ENCODE measurements at places on chromosomes 12 and 14.
A peak's percentile ranks its signal among the peaks of the same experiment; 100 is the strongest.

DNA sequence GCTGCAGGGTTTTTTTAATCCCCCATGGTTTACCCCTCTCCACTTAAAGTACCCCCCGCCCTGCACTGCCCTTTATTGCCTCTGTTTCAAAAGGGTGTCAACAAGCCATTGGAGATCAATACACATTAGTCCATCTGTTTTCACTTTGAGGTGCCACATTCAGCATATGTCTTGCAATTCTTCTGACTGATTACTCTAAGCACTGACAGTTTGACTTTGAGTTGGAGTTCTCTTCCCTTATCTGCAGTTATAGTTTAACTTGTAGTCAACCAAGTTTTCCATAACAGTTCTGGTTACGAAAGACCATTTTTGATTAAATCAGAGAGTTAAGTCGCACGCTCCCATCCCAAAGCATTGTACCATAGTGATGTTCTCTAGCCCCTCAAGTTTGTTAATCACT is 260.8 kb upstream of the TBX3 start:
- no peak for DNase-seq

DNA sequence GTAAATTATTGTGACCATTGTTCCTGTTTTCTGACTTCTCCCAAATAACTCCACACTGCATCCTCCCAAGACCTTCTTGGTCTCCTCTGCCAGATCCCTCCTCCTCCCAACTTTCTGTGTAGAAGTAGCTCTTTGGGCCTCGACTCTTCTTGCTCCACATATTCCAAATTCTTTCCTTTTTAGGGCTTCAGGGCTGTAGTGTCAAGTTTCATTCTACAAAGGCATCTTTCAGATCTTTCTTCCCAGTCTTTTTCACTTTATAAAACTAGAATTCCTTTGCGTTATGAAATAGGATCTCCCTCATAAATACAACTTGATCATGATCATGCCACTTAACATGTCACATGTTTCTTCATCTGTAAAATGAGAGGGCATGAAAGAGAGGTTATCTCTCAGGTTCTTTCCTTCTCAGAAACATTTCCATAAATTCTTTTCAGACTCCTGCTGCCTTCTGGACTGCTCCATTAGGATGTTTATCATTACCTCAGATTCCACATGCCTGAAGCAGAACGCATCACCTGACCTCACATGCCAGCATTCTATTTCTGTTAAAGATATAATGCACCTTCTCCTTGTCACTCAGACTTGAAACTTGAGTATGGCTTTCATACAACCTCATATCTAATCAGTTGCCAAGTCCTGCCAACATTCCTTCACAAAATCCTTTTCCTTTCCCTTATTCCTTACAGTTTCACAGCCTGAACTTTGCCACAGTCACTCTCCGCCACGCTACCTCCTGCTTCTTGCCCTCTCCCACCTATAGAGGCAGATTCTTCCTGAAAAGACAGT is 8.5 kb downstream of the SLC38A1 start:
- DNase-seq, result no peak

DNA sequence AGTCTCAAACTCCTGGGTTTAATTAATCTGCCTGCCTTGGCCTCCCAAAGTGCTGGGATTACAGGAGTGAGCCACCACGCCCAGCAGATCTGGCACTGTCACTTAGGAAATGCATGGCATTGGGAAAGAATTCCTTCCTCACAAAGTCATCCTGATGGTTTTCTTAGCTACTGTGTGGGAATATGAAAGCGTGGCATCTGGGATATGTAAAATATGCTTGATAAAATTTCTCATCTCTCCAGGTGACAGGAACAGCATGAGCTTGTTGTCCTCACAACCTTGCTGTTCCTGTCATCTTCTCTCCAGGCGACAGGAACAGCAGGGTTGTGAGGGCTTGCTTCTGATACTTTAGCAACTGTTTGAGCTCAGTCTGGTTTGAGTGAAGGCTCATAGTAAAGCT is 16.1 kb upstream of the AICDA start:
- DNase-seq, result no peak

- no peak for DNase-seq
These were observed 31.2 kb downstream of the CCDC59 start for GRCh38 chr12:82326905-82327503.

GRCh38 chr14:94682736-94683135 is 70.5 kb downstream of the SERPINA3 start:
- DNase-seq, result no peak

- DNase-seq, result peak; percentile 48
These were observed 10.2 kb downstream of the PPFIBP1 start for GRCh38 chr12:27534060-27534764.

DNA sequence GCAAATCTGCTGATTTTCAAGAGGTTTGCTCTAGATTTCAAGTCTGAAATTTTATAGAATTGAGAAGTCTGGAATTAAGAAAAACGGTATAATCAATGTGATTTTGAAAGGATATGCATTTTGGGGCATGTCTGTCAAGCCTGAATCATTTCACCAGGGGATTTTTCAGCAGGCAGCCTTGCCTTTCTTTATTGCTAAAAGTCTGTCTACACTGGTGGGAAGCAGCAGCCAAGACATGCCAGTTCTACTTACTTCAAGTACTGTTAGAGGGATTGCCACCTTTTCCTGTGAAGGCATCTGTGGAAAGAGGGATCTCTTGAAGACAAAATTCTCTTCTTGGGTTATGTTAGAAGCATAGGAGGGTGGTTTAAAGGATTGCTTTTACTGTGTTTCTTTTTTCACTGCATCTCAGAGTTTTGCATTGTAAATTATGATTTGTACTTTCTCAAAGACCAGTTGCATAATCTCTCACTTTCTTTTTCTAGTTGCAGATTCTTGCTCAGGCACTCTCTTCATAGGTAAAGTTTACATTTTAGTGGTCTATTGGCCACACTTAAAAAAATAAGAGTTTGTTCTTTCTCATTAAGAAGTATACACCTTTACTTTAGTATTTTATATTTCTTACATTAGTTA is 837.0 kb downstream of the GALC start:
- no peak for DNase-seq

DNA sequence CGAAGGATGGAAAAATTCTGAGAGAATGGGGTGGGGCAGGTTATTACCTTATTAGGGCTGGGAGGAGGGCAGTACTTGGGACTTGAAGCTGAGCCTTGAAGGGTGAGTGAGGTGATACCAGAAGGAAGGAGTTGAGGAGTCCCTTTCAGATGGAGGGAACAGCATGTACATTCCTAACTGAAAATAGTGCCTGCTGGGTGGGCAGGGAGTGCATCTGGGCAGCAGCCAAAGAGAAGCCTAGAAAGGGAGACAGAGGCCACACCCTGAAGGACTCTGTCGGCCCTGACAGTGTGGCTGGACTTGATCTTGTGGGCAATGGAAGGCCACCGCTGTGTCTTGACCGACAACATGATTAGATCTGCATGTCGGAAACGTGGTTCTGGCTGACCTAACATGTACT is 147.6 kb downstream of the NDUFA12 start:
- DNase-seq, result no peak

GRCh38 chr12:25692115-25693035 is 139.3 kb upstream of the LMNTD1 start:
- no peak for DNase-seq

GRCh38 chr14:105375635-105376057 is 22.7 kb upstream of the TEX22 start:
- no peak for DNase-seq

DNA sequence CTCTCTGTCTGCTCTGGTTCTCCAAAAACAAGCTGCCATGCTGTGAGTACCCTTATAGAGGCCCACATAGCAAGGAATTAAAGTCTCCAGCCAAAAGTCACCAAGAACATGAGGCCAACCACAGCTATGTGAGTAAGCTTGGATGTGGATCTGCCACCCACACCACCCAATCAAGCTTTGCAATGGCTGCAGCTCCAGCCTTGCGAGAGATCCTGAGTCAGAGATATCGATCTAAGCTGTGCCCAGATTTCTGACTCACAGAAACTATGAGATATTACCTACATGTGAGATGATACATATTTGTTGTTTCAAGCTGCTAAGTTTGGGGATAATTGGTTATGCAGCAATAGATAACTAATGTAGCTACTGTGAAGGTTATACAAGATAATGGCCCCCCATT is 15.5 kb upstream of the TMEM233 start:
- DNase-seq, result no peak

DNA sequence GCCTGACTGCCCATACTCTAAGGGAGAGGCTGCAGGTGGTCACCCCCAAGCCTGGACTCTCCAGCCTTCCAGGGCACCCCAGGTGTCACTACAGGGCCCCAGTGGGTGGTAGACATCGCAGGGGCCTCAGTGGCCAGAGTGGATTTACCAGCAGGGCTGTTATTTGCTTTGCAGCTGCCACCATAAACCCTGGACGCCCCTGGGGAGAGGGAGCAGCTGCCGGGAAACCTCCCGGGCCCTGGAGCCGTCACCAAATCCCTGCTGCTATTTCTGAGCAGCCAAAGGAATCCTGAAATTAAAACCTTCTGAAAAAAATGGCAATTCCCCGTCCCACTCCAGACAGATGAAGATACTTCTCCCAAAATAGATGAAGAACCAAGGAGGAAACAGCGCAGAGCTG is 13.9 kb downstream of the TMEM119 start:
- DNase-seq, result no peak

DNA sequence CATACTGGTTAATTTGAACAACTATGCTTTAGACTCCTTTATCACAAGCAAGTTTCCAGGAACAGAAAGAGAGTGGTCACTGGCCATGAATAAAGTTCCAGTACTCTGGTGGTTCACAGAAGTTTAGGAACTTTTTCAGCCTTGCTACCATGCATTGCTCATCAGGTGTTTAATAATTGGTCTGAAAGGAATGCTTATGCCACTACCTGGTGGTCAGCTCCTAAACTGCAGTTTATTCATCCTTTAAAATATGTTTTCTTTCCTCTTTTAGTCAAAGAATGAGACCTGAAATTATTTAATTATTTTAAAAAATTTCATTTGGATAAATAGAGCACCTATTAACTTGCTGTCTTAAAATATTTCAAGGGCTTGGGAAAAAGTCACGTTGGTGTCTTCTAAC is 260.1 kb upstream of the OR4E1 start:
- no peak for DNase-seq

DNA sequence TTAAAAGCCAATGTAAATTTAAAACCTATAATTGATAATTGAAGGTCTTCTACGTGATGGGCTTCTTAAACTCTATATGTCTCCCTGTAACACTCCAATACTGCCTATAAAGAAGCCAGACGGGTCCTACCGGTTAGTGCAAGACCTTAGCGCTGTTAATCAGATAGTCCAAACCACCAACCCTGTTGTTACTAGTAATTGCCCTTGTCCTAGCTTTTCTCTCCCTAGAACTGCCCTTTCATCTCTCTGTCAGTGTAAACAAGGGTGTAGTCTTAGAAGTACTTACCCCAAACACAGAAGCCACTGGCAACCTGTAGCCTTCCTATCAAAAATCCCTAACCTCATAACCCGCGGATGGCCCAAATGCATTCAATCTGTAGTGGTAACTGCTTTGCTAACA is 243.0 kb upstream of the DIO3 start:
- DNase-seq, result no peak

- DNase-seq, result no peak
These were observed 335.5 kb downstream of the NUAK1 start for GRCh38 chr12:105803292-105803691.

DNA sequence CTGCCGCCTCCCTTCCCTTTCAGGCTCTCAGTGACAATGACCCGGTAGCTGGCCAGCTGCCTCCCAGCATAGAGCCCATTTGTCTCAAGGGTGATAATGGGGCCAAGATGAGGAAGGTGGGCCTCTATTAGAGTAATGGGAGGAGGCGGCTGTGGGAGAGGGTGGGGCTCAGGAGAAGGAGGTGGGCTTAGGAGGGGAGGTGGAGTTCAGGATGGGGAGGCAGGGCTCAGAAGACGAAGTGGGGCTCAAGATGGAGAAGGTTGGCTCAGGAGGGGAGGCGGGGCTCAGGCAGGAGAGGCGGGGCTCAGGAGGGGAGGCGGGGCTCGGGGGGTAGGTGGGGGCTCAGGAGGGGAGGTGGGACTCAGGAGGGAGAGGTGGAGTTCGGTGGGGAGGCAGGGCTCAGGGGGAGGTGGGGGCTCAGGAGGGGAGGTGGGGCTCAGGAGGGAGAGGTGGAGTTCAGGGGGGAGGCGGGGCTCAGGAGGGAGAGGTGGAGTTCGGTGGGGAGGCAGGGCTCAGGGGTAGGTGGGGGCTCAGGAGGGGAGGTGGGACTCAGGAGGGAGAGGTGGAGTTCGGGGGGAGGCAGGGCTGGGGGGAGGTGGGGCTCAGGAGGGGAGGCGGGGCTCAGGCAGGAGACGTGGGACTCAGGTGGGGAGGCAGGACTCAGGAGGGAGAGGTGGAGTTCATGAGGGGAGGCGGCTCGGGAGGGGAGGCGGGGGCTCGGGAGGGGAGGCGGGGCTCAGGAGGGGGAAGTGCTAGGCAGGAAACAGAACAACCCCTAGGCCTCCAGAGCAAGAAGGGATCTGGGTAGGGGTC is 36.8 kb downstream of the IQSEC3 start:
- no peak for DNase-seq

DNA sequence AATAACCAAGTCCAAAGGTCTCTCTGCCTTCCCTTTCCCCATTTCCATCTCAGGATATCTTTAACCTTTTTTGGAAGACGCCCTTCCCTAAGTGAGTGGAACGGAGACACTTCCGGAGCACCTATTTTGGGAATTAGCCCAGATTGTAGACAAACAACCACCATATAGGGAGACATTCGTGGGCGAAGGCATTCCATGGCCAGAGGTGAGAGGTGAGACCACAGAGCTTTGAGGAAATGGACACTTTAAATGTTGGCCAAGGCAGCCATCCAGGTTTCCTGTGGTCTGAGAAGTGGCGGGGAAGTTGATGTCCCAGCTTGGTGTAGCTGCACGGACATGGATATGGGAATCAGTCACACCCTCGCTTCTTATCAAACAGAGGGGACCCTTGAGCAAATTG is 69.4 kb upstream of the BDKRB2 start:
- no peak for DNase-seq

DNA sequence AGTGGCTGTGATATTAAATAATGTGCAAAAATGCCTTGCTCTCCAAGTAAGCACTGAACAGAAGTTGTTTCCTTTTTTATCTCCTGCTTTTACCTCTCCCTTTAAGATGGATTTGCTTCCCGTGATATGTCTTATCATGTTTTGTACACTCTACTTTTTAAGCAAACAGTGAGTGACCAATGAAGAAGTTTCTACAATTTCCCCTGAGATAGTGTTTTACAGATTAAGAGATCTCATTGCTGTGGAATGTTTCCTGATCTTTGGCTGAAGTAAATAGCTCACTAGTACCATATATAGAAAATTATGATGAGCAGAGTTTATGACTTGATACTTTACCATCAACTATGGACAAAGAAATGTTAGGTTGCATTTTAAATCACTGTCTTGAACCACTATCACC is 184.8 kb upstream of the PDE3A start:
- no peak for DNase-seq

- no peak for DNase-seq
These were observed 147.1 kb downstream of the TMX1 start for GRCh38 chr14:51386983-51387735.

GRCh38 chr12:95178136-95178535 is 39.1 kb downstream of the FGD6 start:
- no peak for DNase-seq

GRCh38 chr14:65070471-65070976 is 31.8 kb downstream of the MAX start:
- DNase-seq, result no peak

- no peak for DNase-seq
These were observed 25.2 kb downstream of the TCHP start for GRCh38 chr12:109925185-109925840.

All from GM20000 (cell line).